ENCODE measurements at places on chromosomes 13 and 19. TPM values are rescaled to one million over a fixed set of nuclear protein-coding genes. Genes with fewer than 3 reads are reported as not detected.

ZNF486 gene
- 6.2 TPM for total RNA-seq

UHRF1 gene
- 131 TPM for total RNA-seq

KIR2DL4 gene
- not detected for total RNA-seq

ZNF491 gene
- total RNA-seq, result 0.33 TPM

TEX26 gene
- not detected for total RNA-seq

GZMM gene
- not detected for total RNA-seq

POU2F2 gene
- 0.38 TPM for total RNA-seq

ZNF177 gene
- 3.2 TPM for total RNA-seq

PSG3 gene
- total RNA-seq, result not detected

SAMD1 gene
- total RNA-seq, result 28.2 TPM

KLK15 gene
- not detected for total RNA-seq

LMTK3 gene
- 0.16 TPM for total RNA-seq

B3GNT8 gene
- total RNA-seq, result 3.9 TPM

ADGRE3 gene
- total RNA-seq, result not detected

ZNF729 gene
- not detected for total RNA-seq

ELSPBP1 gene
- not detected for total RNA-seq

FFAR2 gene
- not detected for total RNA-seq

FXYD3 gene
- not detected for total RNA-seq

PCDH9 gene
- total RNA-seq, result 1.8 TPM

TMEM59L gene
- total RNA-seq, result 1.3 TPM

CDC42EP5 gene
- 11.5 TPM for total RNA-seq

NAA16 gene
- total RNA-seq, result 3.7 TPM

KCNC3 gene
- total RNA-seq, result 2.3 TPM

TSSK6 gene
- total RNA-seq, result 2.3 TPM

TEX101 gene
- not detected for total RNA-seq

FUT1 gene
- total RNA-seq, result 0.98 TPM

TYROBP gene
- total RNA-seq, result not detected

SLC7A9 gene
- not detected for total RNA-seq

ATXN8OS gene
- total RNA-seq, result not detected

LIPE gene
- 2.9 TPM for total RNA-seq

TEX30 gene
- total RNA-seq, result 16.6 TPM

RUBCNL gene
- 0.16 TPM for total RNA-seq

ANGPTL4 gene
- 28.2 TPM for total RNA-seq

ZSCAN1 gene
- not detected for total RNA-seq

ZNF587B gene
- 6.8 TPM for total RNA-seq

FBXO27 gene
- 7.3 TPM for total RNA-seq

TINCR gene
- total RNA-seq, result not detected

HSPBP1 gene
- 63.2 TPM for total RNA-seq

HAUS8 gene
- 6.2 TPM for total RNA-seq

RNF17 gene
- total RNA-seq, result 0.13 TPM

LRRC63 gene
- total RNA-seq, result not detected

MBD3L2 gene
- not detected for total RNA-seq

RYR1 gene
- total RNA-seq, result 0.13 TPM

IFI30 gene
- 22.2 TPM for total RNA-seq

LRRC25 gene
- 0.25 TPM for total RNA-seq

WDR87 gene
- not detected for total RNA-seq

RNF113B gene
- not detected for total RNA-seq

CACNA1A gene
- 0.25 TPM for total RNA-seq

FOXA3 gene
- 1.4 TPM for total RNA-seq

COL4A2 gene
- total RNA-seq, result 2,076 TPM

OR7D2 gene
- total RNA-seq, result 0.51 TPM

KLK4 gene
- total RNA-seq, result not detected

ZNF829 gene
- 1.5 TPM for total RNA-seq

GAPDHS gene
- total RNA-seq, result not detected

ZNF507 gene
- total RNA-seq, result 7.2 TPM

ERFL gene
- total RNA-seq, result not detected

LIM2 gene
- not detected for total RNA-seq

CGB2 gene
- total RNA-seq, result not detected

All from mesangial cell (primary cell).